Activated T-cell treated with anti-CD3 and anti-CD28 coated beads for 4 hours (primary cell): ENCODE measurements at places on chromosomes 3 and 15.

GRCh38 chr3:150069633-150070032, 98.9 kb upstream of the PFN2 start:
- DNase-seq = no peak

DNA sequence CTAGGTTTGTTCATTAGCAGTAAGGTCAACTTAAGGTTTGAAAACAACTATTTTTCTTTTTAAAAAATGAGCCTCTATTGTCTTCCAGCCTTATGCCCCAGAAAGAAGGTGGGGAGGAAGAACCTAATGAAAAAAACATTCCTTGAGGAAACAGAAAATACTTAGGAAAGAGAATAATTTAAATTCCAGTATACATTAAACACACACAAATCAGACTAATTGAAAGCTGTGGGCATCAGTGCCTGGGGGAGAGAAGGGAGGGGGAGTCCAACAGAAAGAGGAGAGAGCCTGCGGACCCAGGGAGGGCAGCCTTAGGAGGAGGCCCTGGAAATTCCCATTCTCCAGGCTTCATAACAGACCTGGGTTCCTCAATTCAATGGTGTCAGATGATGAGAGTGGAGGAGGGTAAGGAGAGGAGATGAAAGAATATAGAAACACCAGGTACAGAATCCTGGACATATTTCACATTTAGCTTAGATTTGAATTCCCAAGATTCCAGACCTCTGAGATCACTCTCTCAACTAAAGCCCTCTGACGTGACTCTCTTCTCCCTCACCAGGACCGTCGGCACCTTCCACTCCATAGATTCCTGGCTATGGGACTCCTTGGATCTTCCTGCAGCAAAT, 320.5 kb upstream of the UMPS start:
- no peak for DNase-seq

- no peak for DNase-seq
These were observed 120.8 kb downstream of the FEZF2 start for GRCh38 chr3:62252438-62253157.

- DNase-seq = no peak
These were observed 620.3 kb downstream of the ZPLD1 start for GRCh38 chr3:103055021-103055520.

- DNase-seq = peak; percentile 39
These were observed 456.3 kb downstream of the FOXP1 start for GRCh38 chr3:71127052-71127831.

- DNase-seq = no peak
These were observed 18.0 kb downstream of the CCR8 start for GRCh38 chr3:39347586-39347876.

DNA sequence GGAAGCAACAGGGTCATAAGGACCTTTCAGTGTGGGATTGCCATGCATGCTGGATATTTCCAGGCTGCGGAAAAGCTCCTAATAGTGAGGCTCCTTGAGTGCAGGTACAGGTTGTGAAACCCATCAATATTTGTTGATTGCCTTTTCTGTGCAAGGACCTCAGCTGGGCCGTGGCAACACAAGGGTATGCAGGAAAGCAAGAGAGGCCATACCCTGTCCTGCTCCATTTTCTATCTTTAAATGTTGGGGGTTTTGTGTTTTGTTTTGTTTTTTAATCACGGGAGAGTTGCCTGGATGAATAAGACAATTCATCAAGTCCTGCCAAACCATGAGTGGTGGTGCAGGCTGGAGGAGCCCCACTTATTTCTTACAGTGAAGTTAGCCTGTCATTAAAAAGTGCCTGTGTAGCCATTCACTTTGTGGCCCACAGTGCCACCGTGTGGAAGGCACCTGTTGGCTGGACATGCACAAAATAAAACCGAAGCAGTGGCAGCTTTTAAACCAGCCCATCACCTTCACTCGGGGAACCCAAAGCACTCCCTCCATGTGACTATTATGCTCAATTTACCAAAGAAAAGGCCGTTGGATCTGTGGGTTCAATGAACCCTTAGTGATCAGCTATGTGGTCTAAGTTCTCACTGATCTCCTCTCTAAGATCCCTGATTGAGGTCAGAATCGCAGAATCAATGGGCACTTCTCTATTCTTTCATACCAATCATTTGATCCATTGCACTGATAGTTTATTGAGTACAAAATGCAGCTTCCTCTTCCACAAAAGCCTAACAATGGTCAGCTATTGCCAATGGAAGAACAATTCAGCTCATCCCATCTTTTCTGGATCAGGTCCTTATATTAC, 42.2 kb downstream of the CLDN18 start:
- DNase-seq = no peak

GRCh38 chr3:50807266-50807665, 132.5 kb downstream of the DOCK3 start:
- no peak for DNase-seq

GRCh38 chr15:31160297-31160696, 58.8 kb upstream of the TRPM1 start:
- no peak for DNase-seq

DNA sequence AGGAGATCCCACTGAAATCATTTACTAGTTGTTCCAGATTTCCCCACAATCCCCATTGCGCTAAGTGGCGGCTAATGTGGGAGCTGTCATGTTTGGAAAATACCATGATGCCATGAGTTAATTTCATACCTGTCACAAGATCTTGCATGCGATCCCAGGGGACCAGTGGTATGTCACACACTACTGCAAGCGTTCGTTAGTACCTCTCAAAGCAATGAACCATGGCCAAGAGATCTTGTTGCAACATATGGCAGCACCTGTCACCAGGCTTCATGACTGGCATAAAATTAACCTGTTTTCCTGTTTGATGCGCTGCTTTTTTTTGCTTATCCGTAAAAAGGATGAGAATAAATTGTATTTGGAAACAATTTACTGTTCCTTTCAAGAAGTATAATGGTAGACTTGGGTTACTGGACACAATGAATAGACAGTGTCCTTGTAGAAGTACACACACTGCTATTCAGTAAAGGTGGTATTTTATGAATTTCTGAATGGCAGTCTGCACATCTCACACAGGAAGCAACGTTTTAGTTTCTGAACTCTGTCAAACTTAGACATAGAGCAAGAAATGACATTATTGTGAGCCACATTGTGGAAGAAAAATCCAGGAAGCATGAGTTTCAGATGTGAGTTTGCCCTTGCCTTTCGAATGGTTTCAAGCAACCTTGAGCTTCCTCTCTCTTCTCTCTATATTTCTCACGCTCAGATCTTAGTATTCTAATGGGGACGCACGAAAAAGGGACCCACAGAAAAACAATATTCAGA, 81.9 kb downstream of the CHL1 start:
- DNase-seq = no peak

DNA sequence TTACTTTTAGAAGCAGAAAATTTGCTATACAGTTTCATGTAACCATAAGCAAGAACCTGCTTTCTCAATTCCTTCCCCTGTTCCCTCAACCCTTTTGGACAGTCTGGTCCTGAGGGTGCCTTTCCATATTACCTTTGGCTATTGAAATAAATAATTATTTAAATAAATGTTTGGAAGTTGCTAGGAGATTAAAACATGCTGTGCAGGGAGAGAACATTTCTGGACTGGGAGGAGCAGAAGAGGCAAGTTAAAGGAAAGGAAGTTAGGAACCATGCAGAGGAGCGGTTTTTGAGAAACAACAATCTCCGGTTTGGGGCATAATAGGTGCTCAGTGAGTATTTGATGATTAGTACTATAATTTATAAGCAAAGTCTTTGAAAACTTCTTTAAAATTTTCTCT, 41.8 kb downstream of the ZNF609 start:
- no peak for DNase-seq
